ENCODE measurements at places on chromosomes 7 and 10.

DNA sequence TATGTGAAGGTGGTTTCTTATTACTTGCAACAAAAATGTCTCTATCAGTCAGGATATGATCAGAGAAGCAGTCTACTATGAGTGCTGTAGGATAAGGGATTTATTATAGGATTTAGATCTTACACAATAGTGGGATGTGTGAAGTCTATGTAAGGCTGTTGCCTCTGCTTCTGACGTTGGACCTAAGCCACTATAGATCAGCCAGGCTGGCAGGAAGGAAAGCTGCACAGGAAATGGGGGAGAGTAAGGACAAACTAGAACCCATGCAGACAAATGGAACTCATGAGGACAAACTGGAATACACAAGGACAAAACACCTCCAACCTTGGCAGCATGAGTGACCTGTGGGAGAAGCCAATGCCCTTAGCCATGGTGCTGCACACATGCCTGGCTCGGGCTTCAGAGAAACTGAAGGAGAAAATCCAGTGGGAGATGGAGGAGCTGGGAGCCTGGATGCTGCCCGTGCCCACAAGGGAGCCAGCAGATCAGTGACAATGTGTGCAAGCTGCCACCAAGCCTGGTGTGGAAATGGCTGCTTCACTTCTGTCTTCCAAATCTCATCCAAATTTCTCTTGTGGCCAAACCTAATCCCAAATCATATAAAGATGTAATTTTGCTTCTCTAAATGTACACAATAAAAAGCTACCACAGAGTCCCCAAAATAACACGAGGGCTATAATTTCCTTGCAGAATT is 147.0 kb upstream of the PCGF5 start:
- no peak for DNase-seq

GRCh38 chr10:111370101-111370500 is 293.3 kb downstream of the ADRA2A start:
- no peak for DNase-seq

- no peak for DNase-seq
Measured at GRCh38 chr10:73131301-73131700, 21.0 kb downstream of the NUDT13 start.

GRCh38 chr10:121155742-121156474 is 304.7 kb downstream of the WDR11 start:
- DNase-seq = no peak

DNA sequence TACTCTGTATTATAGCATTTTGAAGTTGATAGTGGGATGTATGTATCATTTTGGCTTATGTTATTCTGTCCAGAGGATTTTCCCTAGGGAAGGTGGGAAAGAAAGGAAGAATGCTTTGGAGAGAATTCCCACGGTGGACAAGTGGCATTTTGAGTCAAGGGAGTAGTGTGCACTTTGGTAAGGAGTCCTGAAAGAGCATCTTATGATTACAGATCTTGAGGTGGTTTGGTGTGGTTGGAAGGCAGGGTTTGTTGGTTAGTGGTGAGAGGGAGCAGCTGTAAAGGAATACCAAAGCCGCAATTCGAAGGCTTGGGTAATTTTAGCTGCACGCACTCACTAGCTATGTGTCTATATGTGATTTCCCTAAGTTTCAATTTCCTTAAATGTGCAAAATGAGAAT is 16.1 kb downstream of the CCSER2 start:
- DNase-seq = no peak

GRCh38 chr7:74283858-74284447 is 5.3 kb upstream of the CLIP2 start:
- no peak for DNase-seq

DNA sequence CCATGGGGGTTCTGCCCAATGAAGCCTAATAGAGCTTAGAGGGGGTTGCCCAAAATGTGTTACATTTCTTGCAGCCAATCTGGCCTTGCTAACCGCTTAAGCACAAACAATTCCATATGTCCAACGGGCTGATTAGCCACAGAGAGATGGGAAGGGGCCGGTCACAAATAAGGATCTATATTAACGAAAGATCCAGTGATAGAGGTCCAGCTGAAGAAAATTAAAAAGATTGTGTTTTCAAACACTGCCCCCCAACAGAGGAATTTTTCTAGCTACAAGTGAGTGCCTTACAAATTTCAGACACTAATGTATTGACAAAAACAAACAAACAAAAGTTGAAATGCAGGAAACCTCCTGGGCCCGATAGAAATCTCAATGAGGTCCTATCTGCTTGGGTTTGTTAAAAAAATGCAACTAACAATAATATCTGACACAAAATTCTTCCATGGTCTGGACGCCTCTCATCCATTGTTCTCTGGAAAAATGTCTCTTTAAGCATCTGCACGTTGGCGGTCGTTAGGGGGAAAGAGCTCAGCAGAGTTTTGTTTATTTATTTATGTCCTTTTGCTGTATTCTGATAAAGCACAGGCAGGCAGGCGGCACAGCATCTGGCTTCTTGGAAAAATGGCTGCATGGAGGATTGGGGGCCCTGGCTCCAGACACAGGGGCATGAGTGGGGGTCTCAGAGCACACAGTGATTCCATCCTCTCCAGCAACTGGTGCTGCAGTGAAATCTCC is 402.0 kb downstream of the RPS24 start:
- no peak for DNase-seq

- DNase-seq = no peak
Measured at GRCh38 chr10:74419491-74419951, 268.5 kb downstream of the ADK start.

- peak; percentile 9 for DNase-seq
Measured at GRCh38 chr10:80260295-80261243, 28.9 kb downstream of the MAT1A start.

GRCh38 chr7:143518941-143519340 is 41.3 kb downstream of the TAS2R41 start:
- no peak for DNase-seq

DNA sequence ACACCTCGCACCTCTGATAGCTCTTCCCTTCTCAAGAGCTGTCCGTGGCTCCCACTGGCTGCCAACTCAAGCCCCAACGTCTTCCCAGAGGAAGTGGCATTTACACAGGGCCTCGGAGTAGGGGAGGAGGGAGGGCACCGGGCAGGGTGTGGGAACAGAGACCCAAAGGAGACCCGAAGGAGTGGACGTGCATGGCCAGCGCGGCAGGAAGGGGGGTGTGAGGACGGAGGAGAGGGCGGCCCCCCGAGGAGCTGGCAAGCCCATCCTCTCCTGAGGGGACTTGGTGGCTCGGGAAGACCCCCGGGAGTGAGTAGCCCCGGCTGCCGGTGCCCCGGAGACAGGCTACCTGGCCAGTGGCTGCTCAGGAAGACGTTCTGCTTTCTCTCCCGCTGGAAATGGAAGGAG is 85.9 kb downstream of the FOXL3 start:
- DNase-seq = no peak

DNA sequence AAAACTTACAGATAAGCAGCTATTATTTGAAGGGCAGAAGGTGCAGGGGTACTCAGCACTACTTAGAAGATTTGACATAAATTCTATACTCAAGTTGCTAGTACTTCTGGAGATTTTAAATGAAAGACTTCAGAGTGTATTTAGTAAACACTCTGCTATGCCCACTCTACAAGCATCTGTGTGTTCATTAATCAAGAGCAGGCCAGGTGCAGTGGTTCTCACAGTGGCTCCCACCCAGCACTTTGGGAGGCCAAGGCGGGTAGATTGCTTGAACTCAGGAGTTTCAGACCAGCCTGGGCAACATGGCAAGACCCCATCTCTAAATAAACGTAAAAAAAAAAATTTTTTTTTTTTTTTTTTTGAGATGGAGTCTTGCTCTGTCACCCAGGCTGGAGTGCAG is 38.9 kb upstream of the TOMM7 start:
- DNase-seq = no peak

GRCh38 chr10:88411772-88412349 is 171.3 kb downstream of the RNLS start:
- DNase-seq = no peak

GRCh38 chr7:92754919-92755581 is 81.3 kb downstream of the CDK6 start:
- DNase-seq = no peak

DNA sequence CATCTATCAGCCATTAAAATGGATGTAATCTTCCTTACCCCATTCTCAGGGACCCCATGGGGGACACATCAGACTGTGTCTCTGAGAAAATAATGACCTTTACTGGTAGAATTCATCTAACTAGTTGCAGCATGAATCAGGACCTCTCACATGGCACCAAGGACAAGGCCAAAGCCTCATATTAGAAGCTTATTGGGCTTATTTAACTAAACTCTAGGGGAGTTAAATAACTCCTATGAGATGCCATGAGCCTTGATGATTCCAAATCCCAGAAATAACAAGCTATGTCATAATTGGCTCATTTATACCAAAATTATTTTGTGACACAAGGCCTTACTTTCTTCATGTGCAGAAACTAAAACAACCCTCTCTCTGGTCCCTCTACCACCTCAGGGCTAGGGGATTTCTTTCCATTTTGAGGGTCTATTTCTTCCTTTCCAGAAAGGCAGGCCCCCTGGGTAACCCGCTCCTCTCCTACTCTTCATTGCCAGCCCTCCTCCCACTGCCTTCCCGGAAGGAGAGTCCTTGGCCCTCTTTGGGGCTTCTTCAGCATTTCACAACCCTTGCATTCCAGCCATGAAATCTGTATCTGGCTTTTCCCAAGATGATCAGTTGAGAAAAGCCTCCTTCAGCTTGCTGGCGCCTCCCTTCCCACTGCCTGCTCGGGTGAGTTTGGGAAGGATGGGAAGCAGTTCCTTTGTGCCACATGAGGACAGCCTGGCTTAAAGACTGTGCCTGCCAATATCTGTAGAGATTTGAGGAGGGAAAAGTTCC is 41.8 kb upstream of the TRIM8 start:
- no peak for DNase-seq

- DNase-seq = no peak
Measured at GRCh38 chr7:1937252-1937605, 267.2 kb downstream of the ELFN1 start.

DNA sequence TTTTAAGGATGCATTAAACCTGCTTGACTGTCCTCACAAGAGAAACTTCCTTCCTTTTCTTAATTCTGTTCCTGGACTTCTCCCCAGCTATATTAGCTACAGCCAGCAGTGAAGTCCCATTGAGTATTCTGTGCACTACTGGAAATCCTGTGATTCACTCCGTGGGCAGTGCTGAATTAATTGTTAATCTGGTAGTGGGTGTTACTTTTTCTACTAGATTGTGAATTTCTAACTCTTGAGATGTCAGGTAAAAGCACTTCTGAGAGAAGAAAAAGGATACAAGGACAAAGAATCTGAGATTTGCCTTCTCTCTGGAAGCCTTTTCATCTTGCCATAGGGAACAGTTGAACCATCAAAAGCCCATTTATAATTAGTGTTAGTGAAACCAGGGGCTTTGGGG is 33.9 kb downstream of the CYCS start:
- DNase-seq = no peak

GRCh38 chr7:106282390-106282789 is 2.4 kb downstream of the NAMPT start:
- no peak for DNase-seq

GRCh38 chr7:32522746-32523530 is 27.6 kb downstream of the AVL9 start:
- DNase-seq = no peak

GRCh38 chr7:71885487-71885886 is 526.7 kb downstream of the CALN1 start:
- DNase-seq = no peak

DNA sequence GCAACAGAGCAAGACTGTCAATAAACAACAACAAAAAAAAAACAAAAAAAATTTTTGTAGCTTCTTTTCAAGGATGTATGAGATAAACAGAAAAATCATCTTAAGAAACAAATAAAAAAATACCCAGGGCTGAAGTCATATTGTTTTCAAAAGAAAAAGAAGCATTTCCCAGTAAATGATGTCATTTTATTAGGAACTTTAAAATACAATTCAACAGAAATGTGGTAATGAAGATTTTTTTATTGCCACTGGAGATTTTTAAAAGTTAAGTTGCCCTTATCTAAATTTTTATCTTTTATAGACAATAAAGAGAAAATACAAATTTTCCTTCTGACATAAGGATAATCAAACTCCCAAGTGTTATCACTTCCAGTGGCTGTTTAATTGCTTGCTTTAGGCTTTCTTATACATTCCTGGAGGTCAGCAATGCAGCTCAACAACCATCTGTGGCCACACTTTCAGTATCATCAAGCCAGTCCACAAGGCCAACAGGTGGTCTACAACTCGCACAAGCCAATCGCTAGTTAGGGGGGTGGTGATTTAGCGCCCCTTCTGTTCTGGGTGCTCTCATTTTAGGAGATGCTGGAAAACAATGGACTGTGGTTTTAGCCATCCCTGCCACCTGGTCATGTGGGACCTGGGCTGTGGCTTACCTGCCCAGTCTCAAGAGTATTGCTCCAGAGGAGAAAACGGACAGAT is 10.8 kb downstream of the SEPHS1 start:
- no peak for DNase-seq

- no peak for DNase-seq
Measured at GRCh38 chr10:96093948-96094347, 36.1 kb upstream of the ZNF518A start.

GRCh38 chr7:97865104-97865503 is 7.1 kb downstream of the ASNS start:
- DNase-seq = no peak

DNA sequence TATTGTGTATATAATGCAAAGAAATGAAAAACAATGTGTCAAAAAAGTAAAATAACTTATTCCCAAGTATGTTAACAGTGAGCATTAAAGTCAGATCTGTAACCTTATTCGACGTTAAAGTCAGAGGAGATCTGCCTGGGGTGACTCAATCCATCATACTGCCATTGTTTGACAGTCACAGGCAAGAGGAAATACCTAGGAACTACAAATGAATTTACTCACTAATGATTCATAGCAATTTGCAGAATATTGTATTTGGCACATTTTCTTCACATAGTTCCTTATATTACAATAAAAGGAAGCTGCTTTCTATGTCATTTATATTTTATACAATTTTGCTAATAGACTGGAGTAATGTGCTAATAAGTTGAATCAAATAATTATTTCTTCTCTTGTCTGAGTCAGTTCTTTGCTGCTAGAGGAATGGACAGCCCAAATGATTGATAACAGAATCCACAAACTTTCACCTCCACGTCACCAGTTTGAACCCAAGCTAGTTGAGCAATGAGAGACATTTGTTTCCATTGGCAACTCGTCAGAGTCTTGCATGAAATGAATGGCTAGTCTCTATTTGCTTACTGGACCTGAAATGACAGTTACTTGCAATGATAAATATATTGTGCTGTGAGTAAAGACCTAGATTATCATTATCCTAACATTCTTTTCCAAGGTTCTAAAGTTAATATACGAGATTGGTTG is 48.5 kb upstream of the TMEM106B start:
- DNase-seq = no peak

DNA sequence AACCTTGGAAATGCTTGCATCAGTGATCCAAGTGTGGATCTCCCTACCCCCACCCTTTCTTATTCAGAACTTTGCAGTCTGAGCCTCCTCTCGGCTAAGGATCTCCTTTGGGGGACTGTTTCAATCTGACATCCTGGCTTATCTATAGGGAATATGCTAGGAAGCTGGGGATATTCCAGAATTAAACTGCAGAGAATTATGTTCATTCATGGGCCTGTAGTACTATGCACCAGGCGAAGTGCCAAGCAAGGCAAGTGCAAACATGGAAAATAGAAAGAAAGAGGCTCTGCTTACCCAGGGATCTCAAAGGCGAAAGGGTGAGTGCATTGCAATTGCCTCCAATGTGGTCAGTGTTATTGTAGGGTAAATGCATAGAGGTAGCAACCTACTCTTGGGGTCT is 96.5 kb downstream of the CACNB2 start:
- no peak for DNase-seq

GRCh38 chr10:72379062-72379461 is 24.3 kb upstream of the DNAJB12 start:
- DNase-seq = no peak

GRCh38 chr7:98296833-98297232 is 15.3 kb downstream of the BRI3 start:
- no peak for DNase-seq

Measured in activated CD8-positive, alpha-beta memory T cell treated with anti-CD3 and anti-CD28 coated beads for 48 hours (primary cell).